ENCODE measurements at places on chromosomes 4 and X.

GRCh38 chrX:111854556-111855490, 21.2 kb upstream of the TRPC5OS start:
- DNase-seq = no peak

- no peak for DNase-seq
Observed at GRCh38 chr4:25299476-25300203, 12.9 kb upstream of the ZCCHC4 start.

- no peak for DNase-seq
Observed at GRCh38 chr4:682490-683172, 6.3 kb downstream of the SLC49A3 start.

DNA sequence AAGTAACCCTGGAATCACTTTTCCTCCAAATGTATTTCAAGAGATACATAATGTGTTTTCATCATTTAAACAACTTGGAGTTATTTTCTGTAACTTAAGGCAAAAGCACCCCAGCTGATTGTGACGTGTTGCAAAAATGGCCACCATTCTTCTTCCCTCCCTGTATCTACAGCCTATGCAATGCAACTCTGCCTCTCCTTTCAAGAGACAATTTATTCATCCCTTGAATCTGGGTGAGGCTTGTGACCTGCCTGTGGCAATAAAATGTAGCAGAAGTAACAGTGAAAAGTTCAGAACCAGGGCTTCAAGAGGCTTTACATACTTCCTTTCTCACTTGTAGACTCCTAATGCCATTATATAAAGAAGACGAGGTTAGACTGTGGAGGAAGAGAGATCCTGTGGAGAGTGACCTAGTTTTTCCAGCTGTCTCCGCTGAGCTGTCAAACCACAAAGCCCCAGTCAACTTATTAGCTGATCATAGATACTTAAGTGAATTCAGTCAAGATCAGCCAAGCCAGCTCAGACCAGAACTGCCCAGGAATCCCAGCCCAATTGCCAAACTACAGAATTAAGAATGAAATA, 81.0 kb upstream of the KLF3 start:
- DNase-seq = peak; percentile 16

DNA sequence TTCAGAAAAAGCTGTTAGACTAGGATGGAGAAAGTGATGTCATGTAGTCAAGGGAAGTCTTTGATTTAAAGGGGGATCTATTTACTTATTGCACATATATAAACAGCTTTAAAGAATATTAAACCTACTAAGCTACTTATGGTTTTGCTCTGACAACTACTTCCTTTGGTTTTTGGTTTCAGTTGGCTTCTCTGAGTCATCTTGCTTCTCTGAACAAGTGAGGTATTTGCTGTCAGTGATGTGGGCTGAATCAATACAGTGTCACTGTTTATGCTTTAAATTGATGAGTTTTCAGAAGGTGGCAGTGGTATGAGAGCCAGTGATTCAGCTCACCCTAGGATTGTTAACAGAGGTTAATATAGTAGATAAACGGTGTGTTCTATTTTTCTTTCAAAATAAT, 75.1 kb downstream of the CEP44 start:
- no peak for DNase-seq

DNA sequence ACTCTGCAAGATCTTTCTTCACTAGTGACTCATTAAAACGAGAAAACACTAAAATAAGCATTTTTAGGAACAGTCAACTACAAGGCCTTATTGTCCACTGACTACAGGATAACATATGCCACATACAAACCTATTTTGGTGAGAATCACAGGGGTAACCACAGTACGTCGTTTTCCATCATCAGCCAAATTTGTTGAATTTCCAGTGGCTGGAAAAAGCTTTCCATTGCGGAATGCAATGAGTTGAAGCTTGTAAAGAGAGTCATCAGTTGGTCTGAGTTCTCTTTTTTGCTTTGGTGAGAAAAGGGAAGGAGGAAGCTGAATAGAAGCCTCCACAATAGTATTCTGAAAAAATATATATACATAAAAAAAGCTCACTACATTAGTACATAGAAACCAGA, 102.4 kb downstream of the ADGRA3 start:
- no peak for DNase-seq

DNA sequence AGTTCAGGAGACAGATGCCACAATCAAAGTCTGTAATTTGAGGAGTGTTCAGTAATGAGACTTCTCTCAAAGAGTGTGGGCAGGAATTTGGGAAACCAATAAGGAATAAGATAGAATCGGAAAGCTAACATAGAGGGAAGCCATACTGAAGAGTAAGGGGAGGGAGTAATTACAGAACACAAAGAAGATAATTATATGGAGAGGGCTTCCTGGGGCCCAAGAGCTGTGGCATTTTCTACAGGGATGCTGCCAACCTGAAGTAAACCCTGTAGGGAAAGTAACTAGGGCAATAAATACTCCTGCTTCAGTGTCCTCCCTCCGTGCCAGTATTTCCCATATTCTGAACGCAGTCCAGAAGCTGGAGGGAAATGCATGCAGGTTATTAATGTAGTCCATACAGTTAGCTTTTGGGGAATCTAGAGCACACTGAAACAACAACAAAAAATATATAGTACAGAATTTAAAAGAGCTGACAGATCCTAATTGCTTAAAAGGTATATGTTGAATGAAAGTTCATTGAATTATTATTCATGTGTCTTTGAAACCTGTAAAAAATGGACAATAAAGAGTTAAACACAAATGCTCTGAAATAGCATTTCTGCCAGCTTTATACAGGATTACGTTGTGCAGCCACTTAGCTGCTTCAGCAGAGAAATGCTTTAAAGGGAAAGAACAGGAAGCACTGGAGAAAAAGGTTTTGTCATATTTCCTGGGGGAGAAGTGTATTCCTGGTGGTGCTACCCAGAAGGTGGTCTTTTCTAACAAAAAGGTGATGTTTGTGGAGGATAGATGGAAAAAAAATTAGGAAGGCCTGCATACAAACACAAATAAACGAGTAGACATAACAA, 48.0 kb downstream of the CXXC4 start:
- no peak for DNase-seq

- DNase-seq = no peak
Observed at GRCh38 chr4:100969925-100970324, 377.4 kb downstream of the PPP3CA start.

DNA sequence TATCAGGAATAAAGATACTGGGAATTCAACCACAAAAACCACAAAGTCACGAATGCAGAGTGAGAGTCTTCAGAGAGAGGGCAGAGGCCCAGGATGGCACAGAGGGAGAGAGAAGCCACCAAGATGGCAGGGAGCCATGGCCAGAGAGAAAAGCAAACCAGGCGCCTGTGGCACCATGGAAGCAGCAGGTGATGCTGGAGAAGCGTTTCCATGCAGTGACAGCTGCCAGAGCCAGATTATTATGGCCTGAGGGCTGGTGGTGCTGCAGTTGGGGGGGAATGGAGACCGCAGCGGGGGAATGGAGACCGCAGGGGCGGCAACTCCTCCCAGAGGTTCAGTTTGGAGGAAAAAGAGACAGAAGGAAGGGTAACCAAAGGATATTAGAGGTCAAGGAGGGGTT, 5.8 kb downstream of the TAFAZZIN start:
- no peak for DNase-seq

DNA sequence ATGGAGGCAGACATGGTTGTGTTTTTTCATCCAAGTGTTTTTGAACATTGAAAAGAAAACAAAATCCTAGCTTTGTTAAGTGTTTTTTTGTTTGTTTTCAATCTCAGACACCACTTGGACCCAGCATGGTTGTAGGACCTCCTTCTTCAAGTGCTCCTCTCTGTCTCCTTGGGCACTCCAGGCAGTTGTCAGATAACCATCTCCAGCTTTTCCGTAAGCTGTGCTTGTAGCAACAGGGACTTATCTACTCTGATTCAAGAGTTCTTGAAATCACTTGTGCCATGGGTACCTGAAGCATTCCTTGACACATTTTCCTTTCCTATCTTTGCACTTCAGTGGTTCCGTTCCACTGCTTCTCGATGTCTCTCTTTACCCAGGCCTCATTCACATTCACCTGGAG, 334.9 kb upstream of the DDX53 start:
- DNase-seq = no peak

GRCh38 chrX:118615141-118615540, 112.3 kb upstream of the IL13RA1 start:
- DNase-seq = no peak

DNA sequence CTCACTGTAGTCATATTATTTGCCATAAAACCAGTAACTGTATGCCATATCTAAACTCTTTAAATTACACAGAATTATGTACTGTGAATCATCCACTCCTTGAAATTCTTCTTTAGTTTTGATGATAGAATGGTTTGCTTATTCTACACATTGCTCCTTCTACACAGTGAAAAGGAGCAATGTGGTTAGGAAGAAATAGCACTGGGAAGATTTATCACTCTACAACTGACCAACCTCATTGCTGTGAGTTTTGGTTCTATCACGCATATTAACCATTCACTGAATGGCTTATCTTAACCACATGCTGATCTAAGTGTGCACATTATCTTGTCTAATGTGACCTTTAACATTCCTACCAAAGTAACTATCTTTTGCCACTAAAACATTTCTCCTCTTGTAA, 415.7 kb upstream of the NDST4 start:
- DNase-seq = no peak

- DNase-seq = no peak
Observed at GRCh38 chr4:175539498-175539897, 272.6 kb downstream of the GPM6A start.

GRCh38 chrX:103727115-103727514, 16.4 kb downstream of the TMEM31 start:
- no peak for DNase-seq

DNA sequence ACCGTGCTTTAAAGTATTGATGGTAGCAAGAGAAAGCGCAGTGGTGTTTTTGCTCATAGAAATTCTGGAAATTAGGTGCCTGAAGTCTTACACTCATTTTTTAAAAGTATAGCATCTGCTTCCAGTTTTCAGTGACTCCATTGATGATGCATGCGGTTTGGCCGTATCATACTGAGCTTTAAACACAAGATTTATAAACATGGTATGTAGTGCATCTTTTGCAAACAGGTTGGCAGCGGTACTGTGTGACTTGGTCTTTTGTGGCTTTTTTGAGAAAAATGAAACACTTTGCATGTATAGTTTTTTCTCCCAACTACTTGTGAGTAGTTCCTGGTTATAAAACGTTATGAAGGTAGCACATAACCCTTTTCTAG, 2.0 kb downstream of the DDX3X start:
- DNase-seq = no peak

DNA sequence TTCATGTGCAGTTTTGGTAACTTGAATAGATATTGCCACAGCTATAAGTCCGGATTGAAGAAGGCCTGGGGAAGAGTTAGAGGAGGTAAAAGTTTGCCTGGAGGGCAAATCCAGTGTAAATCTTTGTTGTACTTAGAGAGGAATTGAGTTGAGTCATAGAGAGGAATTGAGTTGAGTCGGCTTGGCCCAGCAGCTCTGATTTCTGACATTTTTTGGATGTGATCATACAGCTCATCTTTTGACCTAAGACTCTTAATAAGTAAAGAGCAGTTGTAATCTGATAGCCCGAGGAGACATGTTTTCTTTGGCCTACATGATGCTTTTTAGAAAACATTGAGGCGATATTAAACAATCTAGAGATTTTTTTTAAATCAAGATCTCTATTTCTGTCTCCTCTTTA, 3.9 kb downstream of the KIT start:
- no peak for DNase-seq

DNA sequence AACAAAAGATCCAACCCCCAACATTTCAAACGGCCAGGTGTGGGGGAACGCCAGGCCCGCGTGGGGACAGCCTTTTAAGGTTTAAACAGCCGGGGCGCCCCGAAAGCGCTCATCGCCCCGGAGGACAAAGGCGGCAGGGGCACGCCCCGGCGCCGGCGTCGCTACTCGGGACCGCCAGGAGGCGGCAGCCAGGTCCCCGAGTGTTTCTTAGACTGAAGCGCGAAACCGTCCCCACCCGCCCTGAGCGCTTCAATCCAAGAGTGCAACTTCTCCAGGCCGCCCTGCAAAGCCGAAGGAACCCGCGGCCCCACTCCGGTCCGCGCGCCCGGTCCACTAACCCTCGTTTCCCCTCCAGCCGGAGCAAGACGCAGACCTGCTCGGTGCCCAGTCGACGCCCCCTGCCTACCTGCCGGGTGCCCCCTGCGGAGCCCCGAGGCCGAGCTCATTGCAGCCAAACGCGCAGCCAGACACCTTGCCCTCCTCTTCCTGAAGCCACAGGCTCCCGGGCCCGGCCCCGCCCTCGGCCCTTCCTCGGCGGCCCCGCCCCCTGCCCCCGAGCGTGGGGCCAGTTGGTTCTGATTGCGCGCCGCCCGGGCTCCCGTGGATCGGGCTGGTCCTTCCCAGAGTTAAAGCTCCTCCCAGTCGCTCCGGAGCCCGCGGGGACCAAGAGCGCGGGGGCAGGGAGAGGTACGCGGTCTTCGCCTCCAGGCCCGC, at the start of gene CASP6:
Gene CASP6 (minus strand): TSS at position 496 of the 714 bp plus-strand sequence. CDS start 50 bp downstream, at position 446.
- peak; percentile 60 for DNase-seq

- DNase-seq = peak; percentile 48
Observed at GRCh38 chr4:83217721-83218522, 66.7 kb downstream of the COQ2 start.

DNA sequence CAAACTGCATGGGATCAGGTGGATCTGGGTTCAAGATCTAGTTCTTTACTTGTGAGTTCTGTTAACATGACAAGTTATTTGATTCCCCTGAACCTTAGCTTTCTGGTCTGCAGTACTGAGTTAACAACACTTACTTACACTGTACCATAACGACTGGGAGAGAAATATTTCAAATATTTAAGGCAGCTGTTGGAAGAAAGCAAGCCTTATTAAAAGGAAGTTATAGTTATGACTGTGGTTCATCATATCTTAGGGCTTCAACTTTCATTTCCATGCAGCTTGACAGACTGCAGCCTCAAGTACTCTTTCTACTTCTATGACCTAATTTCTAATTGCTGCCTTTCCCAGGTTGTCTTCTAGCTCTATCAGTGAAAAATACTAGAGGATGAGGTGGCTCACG, 40.0 kb upstream of the PDGFRA start:
- no peak for DNase-seq

- DNase-seq = no peak
Observed at GRCh38 chrX:27229721-27230120, 233.4 kb downstream of the PPP4R3C start.

DNA sequence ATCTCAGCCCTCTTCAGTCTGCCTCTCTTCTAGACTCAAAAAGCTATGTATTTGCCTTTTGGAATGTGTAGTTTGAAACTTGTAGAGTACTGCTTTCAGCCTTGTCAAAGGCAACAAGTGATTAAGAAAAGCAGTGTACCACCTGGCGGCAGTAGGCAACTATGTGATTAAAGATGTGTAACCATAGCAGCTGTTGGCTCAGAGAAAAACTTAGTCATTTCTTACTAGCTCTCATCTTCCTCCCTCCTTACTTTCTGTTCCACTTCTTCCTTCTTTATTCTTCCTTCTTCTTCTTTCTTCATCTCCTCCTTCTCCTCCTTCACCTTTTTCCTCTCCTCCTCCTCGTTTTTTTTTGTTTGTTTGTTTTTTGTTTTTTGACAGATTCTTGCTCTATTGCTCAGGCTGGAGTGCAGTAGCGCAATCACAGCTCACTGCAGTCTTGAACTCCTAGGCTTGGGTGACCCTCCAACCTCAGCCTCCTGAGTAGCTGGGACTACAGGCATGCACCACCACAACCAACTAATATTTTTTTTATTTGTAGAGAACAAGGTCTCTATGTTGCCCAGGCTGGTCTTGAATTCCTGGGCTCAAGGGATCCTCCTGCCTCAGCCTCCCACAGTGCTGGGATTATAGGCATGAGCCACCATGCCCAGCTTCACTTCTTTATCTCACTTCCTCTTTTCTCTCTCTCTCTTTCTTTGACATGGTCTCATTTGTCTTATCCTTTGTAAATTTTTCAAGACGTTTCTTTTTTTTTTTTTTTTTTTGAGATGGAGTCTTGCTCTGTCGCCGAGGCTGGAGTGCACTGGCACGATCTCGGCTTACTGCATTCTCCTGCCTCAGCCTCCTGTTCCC, 32.6 kb downstream of the ABHD18 start:
- DNase-seq = no peak
